Mammary epithelial cell (primary cell): ENCODE measurements at places on chromosomes 5 and 9.
A peak's percentile ranks its signal among the peaks of the same experiment; 100 is the strongest.

- DNase-seq = no peak
These were observed 398.0 kb downstream of the PSAT1 start for GRCh38 chr9:78694974-78695373.

GRCh38 chr5:178234750-178235587 lies 2.4 kb upstream of the PHYKPL start:
- peak; percentile 42 for DNase-seq

DNA sequence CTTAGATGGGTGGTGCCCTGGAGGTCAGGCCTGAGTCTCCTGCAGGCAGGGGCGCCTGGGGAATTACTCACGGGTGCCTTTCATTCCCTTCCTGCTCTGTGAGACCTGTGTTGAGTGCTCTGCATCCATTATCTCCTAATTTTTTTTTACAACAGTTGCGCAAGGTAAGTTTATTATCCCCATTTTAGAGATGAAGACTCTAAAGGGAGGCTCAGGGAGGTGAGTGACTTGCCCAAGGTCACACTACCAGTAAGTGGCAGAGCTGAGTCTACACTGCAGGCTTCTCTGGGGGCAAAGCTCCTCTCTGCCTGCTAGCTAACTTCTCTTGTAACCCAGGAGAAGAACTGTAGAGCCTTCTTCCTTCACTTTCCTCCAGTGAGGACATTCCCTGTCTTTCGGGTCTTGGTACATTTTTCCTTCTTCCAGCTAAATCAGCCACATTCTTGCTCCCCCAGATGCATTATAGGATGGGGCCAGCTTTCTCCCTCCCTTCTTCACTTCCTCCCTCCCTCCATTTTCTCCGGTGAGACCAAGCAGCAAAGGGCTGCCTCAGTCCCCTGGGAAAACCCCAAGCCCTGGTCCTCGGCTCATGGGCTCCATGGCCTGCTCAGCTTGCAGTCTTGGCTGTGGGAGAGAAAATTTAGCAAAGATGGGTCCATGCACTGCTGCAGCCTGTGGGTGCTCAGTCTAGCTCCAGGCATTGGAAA lies 1.8 kb downstream of the PRR7 start:
- no peak for DNase-seq

- DNase-seq = peak; percentile 33
These were observed 624.9 kb upstream of the GRAMD2B start for GRCh38 chr5:125798307-125798706.

DNA sequence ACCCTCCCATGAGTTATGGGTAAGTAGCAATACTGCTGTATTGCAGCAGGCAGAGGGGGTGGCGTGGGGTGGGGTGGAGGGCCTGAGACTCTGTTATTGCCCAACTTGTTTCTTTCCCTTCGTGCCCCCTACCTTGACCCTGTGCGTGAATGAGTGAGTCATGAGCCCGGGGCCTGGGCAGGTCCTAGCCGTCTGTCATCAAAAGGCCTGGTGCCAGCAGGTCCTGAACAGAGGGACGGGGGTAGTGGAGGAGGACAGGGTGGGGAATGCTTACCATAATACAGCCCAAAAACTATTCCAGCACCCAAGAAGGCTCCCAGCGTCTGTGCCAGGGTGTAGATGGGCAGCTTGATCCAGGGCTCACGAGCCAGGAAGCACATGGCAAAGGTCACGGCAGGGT lies 4.3 kb downstream of the AQP3 start:
- peak; percentile 56 for DNase-seq

DNA sequence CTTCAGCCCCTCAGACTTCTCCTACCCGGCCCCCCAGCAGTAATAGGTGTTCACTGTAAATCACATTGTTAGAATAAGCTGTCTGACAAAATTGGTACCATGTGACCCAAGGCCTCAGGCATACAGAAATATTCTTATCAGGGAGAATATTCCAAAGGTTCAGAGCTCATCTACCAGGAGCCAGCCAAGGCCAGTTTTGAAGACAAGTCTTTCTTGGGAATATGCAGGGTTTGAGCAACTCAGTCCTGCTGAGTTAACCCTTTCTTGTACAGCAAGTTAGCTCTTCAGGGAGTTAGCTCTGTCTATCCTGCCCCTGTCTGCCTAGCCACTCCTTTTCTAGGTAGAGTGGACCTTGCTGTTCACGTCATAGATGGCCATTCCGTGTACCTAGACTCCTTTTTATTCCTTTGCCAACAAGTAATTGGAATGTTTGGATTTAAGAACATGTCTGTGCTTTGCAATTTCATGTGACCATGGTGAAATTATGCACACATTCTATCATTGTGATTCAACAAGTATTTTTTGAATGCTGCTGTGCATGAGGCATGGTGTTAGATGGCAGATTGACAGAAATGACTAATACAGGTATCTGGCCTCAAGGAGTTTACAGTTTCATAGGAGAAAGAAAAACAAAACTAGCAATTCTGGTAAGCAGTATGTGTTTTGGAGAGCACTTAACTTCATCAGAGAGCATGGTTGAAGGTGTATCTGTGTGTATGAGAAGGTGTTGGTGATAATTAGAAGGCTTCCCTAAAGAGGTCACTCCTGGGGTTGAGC lies 22.6 kb downstream of the TGFBR1 start:
- peak; percentile 96 for DNase-seq

GRCh38 chr9:73219985-73220626 lies 68.4 kb downstream of the ANXA1 start:
- DNase-seq = peak; percentile 98

DNA sequence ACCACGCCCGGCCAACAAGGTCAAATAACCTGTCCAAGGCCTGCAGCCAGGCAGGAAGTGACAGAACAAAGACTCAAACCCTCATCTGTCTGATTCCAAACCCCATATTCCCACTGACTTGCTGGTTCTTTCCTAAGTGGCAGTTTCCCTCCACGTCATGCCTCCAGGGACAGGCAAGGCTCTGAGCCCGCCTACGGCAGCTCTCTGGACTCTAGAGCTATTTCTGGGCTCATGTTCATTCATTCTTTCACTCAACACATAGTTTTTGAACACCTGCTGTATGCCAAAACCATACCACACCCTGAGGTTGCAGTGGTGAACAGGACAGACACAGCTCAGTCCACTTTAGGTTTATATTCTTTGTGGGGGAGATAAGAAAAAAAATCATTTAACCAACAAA lies 5.2 kb upstream of the FBP1 start:
- DNase-seq = no peak

- no peak for DNase-seq
These were observed 146.4 kb upstream of the SMIM23 start for GRCh38 chr5:171639205-171639621.
